Astrocyte (in vitro differentiated cells and primary cell): ENCODE measurements at places on chromosomes 4 and X. TPM values are rescaled to one million over a fixed set of nuclear protein-coding genes. Genes with fewer than 3 reads are reported as not detected.
A peak's percentile ranks its signal among the peaks of the same experiment; 100 is the strongest.

GRCh38 chrX:10949541-10949940 lies 161.6 kb upstream of the HCCS start:
- no peaks in the 10 kb centered on the region for H3K27me3 ChIP-seq
- H3K4me3 ChIP-seq, result no peak overlapping the region
- no peak overlapping the region for H3K27ac ChIP-seq
- H3K4me1 ChIP-seq, result no peaks in the 10 kb centered on the region
- no peaks in the 10 kb centered on the region for H3K36me3 ChIP-seq

DNA sequence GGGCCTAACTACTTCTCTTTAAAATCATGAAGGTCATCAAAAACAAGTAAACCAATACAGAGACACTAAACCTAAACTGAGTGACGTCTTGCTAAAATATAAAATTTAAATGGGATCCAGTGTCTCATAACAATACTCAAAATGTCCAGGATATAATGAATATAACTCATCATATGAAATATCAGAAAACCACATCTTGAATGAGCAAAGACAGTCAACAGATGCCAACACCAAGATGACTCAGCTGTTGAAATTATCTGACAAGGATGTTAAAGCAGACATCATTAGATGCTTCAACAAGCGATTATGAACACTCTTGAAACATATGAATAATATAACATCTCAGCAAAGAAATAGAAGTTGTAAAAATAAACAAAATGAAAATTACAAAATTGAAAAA lies 8.3 kb downstream of the NAP1L2 start:
- DNase-seq, result no peak
- no peaks in the 10 kb centered on the region for H3K4me1 ChIP-seq
- no peak overlapping the region for H3K4me3 ChIP-seq
- H3K27me3 ChIP-seq, result no peaks in the 10 kb centered on the region

DNA sequence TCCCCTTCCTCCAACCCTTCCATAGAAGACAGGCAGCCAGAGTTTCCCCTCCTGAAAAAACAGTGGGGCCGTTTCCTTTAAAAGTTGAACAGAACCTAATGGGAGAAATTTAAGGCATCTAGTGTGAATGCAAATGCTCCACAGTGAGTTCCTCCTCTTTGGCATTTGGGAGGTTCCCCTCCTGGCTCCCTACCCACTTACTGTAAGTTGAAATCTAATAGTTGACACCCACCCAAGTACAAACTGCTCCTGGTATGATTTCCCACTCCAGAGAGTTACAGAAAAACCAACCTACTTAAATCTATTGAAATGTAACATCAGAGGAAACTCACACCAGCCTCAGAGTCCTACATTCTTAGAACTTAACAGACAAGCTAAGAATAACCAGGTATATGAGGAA lies 17.6 kb downstream of the ENPEP start:
- DNase-seq, result no peak
- no peaks in the 10 kb centered on the region for H3K36me3 ChIP-seq
- no peak overlapping the region for H3K27ac ChIP-seq
- H3K27me3 ChIP-seq, result no peaks in the 10 kb centered on the region
- H3K4me1 ChIP-seq, result no peaks in the 10 kb centered on the region

GRCh38 chrX:41002026-41002425 lies 83.2 kb upstream of the USP9X start:
- no peak for DNase-seq
- no peaks in the 10 kb centered on the region for H3K4me1 ChIP-seq
- H3K27ac ChIP-seq, result no peak overlapping the region
- H3K27me3 ChIP-seq, result no peaks in the 10 kb centered on the region

HMX1 gene
- total RNA-seq, result 0.25 TPM in 1 of 2 replicates, not detected in the other

FMR1NB gene
- total RNA-seq, result not detected in 2 replicates

GRCh38 chr4:164210377-164210776 lies 543.6 kb upstream of the SMIM31 start:
- H3K27ac ChIP-seq, result no peak overlapping the region
- H3K4me3 ChIP-seq, result no peak overlapping the region
- no peaks in the 10 kb centered on the region for H3K36me3 ChIP-seq
- H3K4me1 ChIP-seq, result peaks cover 3% of the 10 kb centered on the region
- DNase-seq, result peak; percentile 3
- H3K27me3 ChIP-seq, result no peaks in the 10 kb centered on the region

- no peaks in the 10 kb centered on the region for H3K27me3 ChIP-seq
- H3K4me1 ChIP-seq, result no peaks in the 10 kb centered on the region
These were observed 6.3 kb downstream of the PSAPL1 start for GRCh38 chr4:7428261-7429068.

STIM2 gene
- 17.8 and 18.4 TPM in 2 replicates for total RNA-seq

- H3K27ac ChIP-seq, result no peak overlapping the region
- no peaks in the 10 kb centered on the region for H3K27me3 ChIP-seq
- no peak overlapping the region for H3K4me3 ChIP-seq
- H3K4me1 ChIP-seq, result no peaks in the 10 kb centered on the region
- DNase-seq, result no peak
These were observed 496.3 kb downstream of the BCOR start for GRCh38 chrX:39601231-39602177.

RPS3A gene
- total RNA-seq, result 1,230 and 1,351 TPM in 2 replicates

CXCL5 gene
- 0.61 and 0.99 TPM in 2 replicates for total RNA-seq

DNA sequence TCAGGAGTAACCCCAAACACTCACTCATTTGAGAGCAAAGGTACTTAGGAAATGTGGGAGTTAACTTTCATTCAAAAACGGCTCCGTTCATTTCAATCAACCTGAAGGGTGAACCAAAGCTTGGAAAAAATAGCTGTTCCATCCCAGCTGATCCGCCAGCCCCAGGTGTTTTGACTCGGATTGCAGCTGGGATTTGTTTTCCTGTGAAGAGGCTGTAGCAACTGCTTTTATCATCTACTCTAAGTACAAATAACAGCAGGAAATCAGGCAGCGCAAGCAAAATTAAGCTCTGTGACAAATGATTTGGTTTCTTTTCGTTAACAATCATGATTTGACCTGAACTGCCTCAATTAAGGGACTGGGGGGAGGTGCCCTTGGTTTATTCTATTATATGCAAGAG lies 154.7 kb downstream of the BEND2 start:
- no peaks in the 10 kb centered on the region for H3K27me3 ChIP-seq
- DNase-seq, result no peak
- H3K4me1 ChIP-seq, result no peaks in the 10 kb centered on the region
- no peaks in the 10 kb centered on the region for H3K36me3 ChIP-seq
- no peak overlapping the region for H3K27ac ChIP-seq

SMR3B gene
- total RNA-seq, result not detected in 2 replicates

GRCh38 chr4:165915215-165915614 lies 42.2 kb downstream of the TLL1 start:
- H3K36me3 ChIP-seq, result no peaks in the 10 kb centered on the region
- no peaks in the 10 kb centered on the region for H3K27me3 ChIP-seq
- no peaks in the 10 kb centered on the region for H3K4me1 ChIP-seq

PAK3 gene
- 13.7 TPM in 2 replicates for total RNA-seq

DNA sequence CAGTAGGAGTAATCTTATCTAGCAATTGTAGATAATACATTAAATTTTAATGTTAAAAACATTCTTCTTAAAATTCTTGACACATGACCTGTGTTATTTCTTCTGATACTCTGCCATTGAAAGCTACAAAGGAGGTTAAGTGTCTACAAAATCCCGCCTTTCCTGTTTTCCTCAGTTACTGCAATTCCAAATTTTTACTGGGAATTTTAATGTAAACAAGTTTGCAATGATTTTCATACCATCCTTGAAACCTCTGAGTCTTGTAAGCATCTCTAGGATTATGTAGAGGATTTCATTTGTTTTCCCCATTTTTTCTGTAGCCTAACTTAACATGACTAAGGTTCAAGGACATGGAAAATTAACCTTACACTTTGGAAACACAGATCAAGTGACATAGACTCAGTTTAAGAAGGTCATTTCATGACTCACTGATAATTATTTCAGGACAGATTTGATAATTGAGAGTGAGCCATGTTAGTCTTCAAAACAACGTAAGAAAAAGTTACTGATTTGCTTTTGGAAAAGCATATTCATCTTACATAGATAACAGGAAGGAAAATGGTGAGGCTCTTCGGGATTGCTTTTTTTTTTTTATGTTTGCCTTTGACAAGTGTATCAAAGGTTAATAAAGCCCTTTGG lies 39.6 kb upstream of the PDLIM5 start:
- peak overlapping the region; percentile 35 for H3K4me3 ChIP-seq
- H3K4me1 ChIP-seq, result peaks cover 30% of the 10 kb centered on the region
- no peak overlapping the region for H3K27ac ChIP-seq
- H3K36me3 ChIP-seq, result no peaks in the 10 kb centered on the region
- no peaks in the 10 kb centered on the region for H3K27me3 ChIP-seq

- H3K27me3 ChIP-seq, result no peaks in the 10 kb centered on the region
- DNase-seq, result no peak
- no peak overlapping the region for H3K4me3 ChIP-seq
- H3K36me3 ChIP-seq, result no peaks in the 10 kb centered on the region
- H3K27ac ChIP-seq, result no peak overlapping the region
- no peaks in the 10 kb centered on the region for H3K4me1 ChIP-seq
These were observed 76.7 kb downstream of the TAB3 start for GRCh38 chrX:30812326-30812725.

STPG2 gene
- 0.14 TPM in 1 of 2 replicates, not detected in the other for total RNA-seq

GRCh38 chr4:93876754-93877153 lies 48.2 kb downstream of the ATOH1 start:
- no peak overlapping the region for H3K4me3 ChIP-seq
- H3K4me1 ChIP-seq, result no peaks in the 10 kb centered on the region
- DNase-seq, result no peak
- H3K27ac ChIP-seq, result no peak overlapping the region
- no peaks in the 10 kb centered on the region for H3K36me3 ChIP-seq
- no peaks in the 10 kb centered on the region for H3K27me3 ChIP-seq

PLAC8 gene
- 19.5 and 27.8 TPM in 2 replicates for total RNA-seq

DNA sequence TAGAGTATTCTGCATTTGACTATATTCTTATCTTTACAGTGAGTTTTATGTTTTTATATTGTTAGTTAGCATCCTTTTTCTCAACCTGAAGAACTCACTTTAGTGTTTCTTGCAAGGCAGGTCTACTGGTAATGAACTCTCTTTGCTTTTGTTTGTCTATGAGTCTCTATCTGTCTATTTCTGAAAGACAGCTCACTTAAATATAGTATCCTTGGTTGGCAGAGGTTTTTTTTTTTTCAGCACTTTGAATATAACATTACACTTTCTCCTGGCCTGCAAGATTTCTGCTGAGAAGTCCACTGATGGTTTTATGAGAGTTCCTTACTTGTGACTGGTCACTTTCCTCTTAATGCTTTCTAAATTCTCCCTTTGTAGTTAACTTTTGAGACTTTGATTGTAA lies 32.8 kb upstream of the C4orf54 start:
- H3K27me3 ChIP-seq, result no peaks in the 10 kb centered on the region
- DNase-seq, result no peak
- no peaks in the 10 kb centered on the region for H3K36me3 ChIP-seq
